ENCODE measurements at places on chromosomes 16 and 17.

DNA sequence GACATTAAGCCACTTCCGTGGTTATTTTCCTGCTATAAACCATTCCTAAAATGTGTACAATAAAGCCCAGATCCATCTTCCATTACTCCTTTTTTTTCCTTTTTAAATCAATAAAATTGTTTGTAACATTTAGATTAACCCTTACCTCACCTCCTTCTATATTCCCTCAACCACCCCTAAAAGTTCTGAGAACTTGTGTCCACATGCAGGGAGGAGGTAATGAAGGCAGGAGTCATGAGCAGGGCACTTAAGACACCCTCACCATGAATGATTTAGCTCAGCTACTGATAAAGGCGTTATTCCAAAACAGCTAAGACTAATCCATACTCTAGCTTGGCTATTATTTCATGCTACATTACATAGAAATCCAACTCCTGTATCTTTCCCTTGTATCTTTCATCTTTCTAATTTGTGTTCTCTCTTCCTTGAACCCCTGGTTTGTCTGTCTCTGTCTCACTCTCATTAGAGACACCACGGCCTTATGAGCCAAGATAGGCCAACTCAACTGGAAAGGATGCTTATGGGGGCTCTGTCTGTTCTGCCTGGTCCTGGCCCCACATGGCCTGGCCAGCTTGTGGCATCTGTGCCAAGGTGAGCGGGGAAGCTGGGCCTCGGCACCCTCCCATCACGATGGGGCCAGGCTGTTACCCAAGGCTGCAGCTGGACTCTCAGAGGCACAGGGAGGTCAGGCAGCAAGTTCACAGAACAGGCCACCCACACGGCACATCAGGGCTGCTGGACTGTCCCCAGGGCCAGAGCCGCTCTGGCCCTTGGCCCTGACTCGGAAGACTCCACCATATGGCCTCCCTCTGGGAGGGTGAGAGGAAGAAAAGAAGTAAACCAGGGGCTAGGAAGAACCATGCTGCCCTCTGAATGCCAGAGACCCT, 294.4 kb downstream of the SOX9 start:
- no peak for DNase-seq

- DNase-seq = no peak
Measured at GRCh38 chr17:49846938-49847712, 744 bp downstream of the TAC4 start.

- no peak for DNase-seq
Measured at GRCh38 chr16:19858340-19859018, 26.2 kb downstream of the GPRC5B start.

DNA sequence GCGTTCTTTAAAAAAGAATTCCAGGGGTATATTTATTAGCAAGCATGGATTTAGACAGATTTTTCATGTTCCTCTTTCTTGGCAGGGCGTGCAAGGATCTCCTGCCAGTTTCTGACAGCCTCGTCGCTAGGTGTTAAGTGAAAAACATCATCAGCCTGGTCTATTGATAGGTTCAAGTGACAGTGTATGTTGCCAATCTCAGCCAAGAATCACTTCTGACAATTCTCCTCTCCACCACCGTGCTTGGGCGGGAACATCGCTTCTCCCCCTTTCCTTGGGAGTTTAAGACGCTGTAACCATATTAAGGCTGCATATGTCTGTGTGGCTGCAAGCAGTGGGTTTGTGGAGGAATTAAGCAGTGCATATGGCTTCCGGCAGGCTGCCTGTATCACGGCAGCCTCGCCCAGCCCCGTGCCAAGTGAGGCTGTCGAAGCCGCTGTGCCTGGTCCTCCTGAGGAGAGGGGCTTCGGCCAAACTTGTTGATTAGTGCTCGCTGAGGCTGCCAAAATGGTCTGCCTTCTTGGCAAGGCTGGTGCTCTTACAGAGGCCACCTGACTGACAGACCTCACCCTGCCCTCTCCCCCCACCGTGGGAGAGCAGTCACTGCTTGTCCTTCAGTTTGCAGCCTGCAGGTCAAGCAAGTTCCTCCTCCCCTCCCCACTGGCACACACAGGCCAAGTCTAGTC, 132.2 kb upstream of the MPHOSPH6 start:
- DNase-seq = no peak

GRCh38 chr17:2716649-2717048, 5.1 kb upstream of the CLUH start:
- DNase-seq = no peak

DNA sequence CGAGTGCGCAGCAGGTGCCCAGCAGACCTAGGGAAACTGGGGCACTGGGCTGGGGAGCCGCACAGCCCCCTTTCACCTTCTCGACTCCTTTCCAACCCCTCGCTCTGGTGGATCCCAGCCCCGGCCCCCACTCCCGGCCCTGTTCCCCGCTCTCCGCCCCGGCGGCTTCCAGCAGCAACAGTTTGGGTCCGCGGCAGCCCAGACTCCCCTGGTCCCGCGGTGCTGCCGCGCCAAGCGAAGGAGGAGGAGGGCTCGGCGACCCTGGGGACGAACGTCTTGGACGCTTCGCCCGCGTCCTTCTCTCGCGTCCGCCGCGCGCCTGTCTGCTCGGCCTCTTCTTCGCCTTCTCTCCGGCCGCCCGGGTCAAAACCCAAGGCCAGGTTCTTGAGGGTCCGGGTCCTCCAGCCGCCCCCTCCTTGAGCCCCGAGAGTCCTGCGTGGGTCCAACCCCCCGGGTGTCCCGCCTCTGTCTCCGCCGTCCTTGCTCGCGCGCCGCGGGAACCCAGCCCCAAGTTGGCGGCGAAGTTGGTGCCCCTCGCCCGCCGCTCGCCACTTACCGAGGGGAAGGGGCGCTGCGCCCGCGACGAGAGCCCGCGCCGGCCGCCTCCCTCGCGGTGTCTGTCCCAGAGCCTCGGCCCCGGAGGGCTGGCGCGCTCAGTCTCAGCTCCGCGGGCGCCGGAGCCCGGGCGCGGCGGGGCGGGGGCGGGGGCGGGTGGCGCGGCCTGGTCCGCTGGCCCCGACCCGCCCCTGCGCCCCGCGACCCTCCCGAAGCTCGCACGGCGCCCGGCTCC, 1.4 kb upstream of the GRIN2C start:
- no peak for DNase-seq

- DNase-seq = no peak
Measured at GRCh38 chr17:10173913-10174312, 24.5 kb downstream of the GAS7 start.

DNA sequence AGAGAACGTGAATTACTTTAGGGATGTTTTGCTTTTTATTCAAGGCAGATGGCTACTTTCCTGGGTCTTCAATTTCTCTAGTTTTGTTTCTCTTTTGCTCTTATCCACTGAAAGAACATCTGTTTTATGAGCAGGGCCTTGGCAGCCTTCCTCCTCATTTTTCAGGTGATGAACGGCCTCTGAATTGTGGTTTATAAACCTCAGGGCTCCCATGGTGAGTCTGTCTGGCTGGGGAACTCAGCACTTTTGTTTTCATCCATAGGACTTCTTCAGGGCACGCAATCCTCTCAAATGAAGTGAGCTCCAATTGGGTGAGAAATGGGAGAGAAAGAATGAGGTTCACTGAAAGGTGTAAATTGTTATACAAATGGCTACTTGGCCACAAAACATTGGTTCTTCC, 186.4 kb upstream of the ERCC4 start:
- DNase-seq = no peak

- DNase-seq = peak; percentile 72
Measured at GRCh38 chr17:74457146-74457819, 9.2 kb upstream of the CD300A start.

DNA sequence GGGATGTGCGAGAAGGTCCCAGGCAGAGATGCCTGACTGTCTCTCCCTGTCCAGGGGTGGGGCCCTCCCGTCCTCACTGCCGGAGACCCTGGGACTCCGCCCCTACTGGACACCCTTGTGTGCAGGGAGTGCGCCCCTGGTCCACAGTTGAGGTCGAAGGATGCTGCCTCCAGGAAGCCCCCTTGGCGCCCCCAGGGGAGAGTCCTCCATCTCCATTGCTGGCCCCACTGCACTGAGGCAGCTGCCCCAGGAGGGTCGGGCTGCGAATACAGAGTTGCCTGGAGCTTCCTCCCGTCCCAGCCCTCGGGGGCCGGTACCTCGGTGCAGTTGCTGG, 26.6 kb downstream of the CTU2 start:
- DNase-seq = no peak

- no peak for DNase-seq
Measured at GRCh38 chr17:63496663-63497400, 20.0 kb downstream of the ACE start.

GRCh38 chr17:76071531-76072147, 678 bp downstream of the SRP68 start:
- no peak for DNase-seq

DNA sequence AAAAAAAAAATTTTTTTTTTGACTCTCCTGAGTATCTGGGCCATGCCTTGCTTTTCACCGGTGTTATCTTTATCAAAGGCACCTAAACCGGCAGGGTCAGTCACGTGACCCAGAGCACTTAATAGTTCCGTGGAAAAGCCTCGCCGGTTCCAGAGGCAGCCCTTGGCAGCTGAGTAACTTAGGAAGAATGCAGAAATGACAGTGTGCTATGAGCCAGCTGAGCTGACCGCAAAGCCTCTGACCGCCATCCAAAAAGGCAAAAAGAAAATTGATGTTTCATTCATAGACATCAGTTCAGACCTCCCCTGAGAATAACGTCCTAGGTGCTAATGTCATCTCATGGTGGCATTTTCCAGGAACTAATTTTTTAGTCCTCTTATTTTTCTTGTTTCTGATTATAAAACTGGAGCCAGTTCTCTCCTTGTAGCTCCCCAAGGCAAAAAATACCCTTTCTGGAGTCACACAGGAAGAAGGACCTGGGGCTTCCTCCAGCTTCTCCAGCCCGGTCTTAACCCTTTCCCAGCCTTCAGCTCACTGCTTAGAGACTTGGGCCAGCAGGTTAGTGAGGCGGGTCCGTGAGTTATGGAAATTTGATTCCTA, 122.6 kb downstream of the SOCS1 start:
- DNase-seq = peak; percentile 99

- peak; percentile 84 for DNase-seq
Measured at GRCh38 chr17:81511804-81512561, 616 bp downstream of the ACTG1 start.

GRCh38 chr16:11386791-11387546, 41.7 kb downstream of the RMI2 start:
- peak; percentile 81 for DNase-seq

GRCh38 chr16:88938777-88939244, 38.2 kb downstream of the CBFA2T3 start:
- DNase-seq = no peak

DNA sequence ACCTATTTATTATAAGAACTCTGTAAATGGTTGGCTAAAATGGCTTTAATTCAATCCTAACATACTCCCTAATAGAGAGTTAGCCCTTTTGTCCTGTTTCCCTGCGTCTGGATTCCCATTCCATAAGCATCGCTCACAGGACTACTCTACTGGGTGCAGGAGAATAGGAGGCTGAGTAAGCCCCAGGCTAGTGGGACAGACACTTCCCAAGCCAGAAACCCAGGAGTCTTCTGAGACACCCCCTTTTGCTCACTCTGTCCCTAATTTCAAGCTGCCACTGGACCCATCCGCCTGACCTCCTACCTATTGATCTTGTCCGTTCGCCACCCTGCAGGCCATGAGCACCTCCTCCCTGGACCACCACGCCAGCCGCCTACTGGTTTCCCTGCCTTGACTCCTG, 16.7 kb upstream of the TOB1 start:
- peak; percentile 88 for DNase-seq

- DNase-seq = peak; percentile 75
Measured at GRCh38 chr17:77842528-77843147, 115.9 kb upstream of the TNRC6C start.

DNA sequence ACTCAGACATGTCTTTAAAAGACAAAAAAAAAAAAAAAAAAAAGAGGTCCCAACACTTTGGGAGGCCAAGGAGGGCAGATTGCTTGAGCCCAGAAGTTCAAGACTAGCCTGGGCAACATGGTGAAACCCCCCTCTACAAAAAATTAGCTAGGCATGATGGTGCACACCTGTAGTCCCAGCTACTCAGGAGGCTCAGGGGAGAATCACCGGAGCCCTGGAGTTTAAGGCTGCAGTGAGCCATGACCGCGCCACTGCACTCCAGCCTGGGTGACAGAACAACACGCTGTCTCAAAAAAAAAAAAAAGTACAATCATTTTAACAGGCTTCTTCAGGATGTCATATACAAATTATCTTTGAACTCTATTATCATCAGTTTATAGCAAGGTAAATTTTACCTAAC, 22.0 kb downstream of the C16orf87 start:
- DNase-seq = no peak

GRCh38 chr16:2808181-2808580, 8.9 kb upstream of the PRSS21 start:
- no peak for DNase-seq

DNA sequence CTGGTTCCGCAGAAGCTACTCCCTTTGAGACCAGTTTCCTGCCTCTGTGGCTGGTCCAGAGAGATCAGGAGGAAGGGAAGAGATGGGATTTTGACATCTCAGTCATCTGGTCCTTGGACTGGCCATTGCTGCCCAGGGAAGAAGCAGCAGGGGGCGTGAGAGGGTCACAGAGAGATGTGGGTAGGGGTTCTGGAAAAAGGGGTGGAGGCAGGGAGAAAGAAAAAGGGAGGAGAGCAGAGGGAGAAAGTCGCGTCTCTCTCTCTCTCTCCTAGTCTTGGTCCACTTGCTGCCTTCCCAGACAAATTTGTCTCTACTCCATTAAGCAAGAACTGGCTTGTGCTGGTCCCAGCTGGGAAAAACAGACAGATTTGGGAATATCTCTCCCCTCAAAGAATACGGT, 4.4 kb downstream of the SHBG start:
- peak; percentile 54 for DNase-seq

DNA sequence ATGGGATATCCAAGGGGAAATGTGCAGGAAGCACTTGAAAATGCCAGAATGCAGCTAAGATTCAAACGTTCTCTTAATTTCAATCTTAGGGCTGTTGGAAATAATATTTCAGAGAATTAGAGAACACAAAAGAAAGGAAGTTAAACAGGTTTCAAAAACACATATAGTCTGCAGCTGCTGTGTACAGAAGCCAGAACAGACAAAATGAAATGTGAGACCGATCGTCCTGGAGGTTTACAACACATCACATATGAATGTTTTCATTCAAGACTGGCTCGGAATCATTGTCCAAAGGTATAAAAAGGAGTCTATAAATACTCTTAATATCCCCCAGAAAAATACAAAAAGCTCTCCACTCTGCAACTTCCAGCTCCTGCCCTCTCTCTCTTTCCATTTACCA, 14.3 kb downstream of the CYTH1 start:
- DNase-seq = no peak

Measured in GM23248 (cell line).